ENCODE measurements at places on chromosomes 16 and 17. TPM values are rescaled to one million over a fixed set of nuclear protein-coding genes. Genes with fewer than 3 reads are reported as not detected.

TEKT5 gene
- total RNA-seq, result not detected

SLC6A4 gene
- 15.0 TPM for total RNA-seq

- H3K27ac ChIP-seq, result no peak overlapping the region
- no peaks in the 10 kb centered on the region for H3K36me3 ChIP-seq
- no peaks in the 10 kb centered on the region for H3K27me3 ChIP-seq
- no peak overlapping the region for H3K4me3 ChIP-seq
- H3K4me1 ChIP-seq, result peaks cover 9% of the 10 kb centered on the region
Observed at GRCh38 chr17:48553826-48554225, 8.9 kb upstream of the HOXB2 start.

- no peaks in the 10 kb centered on the region for H3K4me1 ChIP-seq
- H3K27me3 ChIP-seq, result no peaks in the 10 kb centered on the region
- no peak overlapping the region for H3K27ac ChIP-seq
- no peak for DNase-seq
- no peaks in the 10 kb centered on the region for H3K36me3 ChIP-seq
Observed at GRCh38 chr17:53971361-53971760, 148.6 kb downstream of the KIF2B start.

DNA sequence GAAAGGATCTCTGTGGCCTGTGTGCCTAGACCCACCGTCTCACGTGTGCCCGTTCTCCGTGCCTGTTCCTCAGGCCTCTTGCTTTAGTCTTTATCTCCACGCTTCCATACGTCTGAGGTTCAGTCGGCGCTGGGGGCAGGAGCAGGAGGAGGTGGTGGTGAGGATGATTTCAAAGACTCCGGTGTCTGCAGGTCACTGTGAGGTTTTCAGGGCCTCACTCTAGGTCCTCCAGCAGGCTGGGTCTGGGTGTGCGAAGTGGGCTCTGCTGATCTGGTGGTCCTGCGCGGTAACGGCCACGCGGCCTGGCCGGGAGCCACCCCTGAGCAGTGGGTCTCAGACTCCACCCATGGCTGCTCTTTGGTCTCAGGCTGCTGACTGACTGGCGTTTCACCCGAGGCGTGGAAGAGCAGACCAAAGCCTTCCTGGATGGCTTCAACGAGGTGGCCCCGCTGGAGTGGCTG is 14.4 kb upstream of the CLEC18A start:
- no peak for DNase-seq
- H3K4me3 ChIP-seq, result no peak overlapping the region
- H3K36me3 ChIP-seq, result peaks cover 3% of the 10 kb centered on the region
